Type B pancreatic cell (in vitro differentiated cells): ENCODE measurements at places on chromosomes 16 and 17.

GRCh38 chr16:19748389-19749168, 30.5 kb downstream of the IQCK start:
- DNase-seq, result no peak

GRCh38 chr17:58755577-58756245, at the start of gene PPM1E:
Gene PPM1E, plus strand, starts transcription at chr17:58755854.
- DNase-seq, result peak; percentile 89

DNA sequence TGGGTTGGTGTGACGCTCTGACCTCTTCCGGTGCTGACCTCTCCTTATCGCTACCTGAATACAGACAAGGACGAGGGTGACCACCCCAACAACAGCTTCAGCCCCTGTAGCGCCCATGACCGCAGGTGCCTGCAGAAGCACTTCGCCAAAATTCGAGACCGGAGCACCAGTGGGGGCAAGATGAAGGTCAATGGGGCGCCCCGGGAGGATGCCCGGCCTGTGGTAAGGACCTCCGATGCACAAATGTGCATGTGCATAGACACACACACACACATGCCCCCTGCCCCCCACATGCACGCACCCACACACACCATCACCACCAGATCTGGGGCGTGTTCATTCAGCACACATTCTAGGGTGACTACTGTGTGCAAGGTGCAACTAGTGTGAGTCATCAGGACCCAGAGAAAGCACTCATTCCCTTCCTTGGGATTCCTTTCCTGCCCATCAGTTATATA, 9.7 kb downstream of the IGFBP4 start:
- no peak for DNase-seq

GRCh38 chr16:1526608-1527555, 6.6 kb upstream of the TMEM204 start:
- DNase-seq, result no peak

- no peak for DNase-seq
Observed at GRCh38 chr16:56861092-56861610, 3.9 kb upstream of the SLC12A3 start.

GRCh38 chr16:87982581-87983041, 31.4 kb downstream of the BANP start:
- DNase-seq, result no peak

DNA sequence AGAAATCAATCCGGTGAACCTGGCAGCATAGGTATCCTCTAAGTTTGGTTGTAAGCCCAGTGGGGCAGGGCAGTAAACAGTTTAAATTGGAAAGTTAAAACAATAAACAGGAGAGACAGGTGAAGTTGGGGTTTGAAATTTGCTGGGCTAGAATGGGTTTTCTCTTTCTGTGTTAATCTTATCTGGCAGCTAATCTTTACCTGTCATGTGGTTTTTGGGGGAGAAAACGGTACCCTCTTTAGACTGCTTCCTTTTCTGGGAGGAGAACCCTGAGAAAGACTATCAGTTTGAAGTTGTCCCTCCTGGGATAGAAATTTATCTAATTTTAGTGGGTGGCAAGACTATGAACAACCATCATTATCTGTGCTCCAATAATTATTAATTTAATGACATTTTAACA, 24.0 kb downstream of the CDH13 start:
- no peak for DNase-seq

- no peak for DNase-seq
Observed at GRCh38 chr16:77974883-77975282, 47.5 kb upstream of the CLEC3A start.

DNA sequence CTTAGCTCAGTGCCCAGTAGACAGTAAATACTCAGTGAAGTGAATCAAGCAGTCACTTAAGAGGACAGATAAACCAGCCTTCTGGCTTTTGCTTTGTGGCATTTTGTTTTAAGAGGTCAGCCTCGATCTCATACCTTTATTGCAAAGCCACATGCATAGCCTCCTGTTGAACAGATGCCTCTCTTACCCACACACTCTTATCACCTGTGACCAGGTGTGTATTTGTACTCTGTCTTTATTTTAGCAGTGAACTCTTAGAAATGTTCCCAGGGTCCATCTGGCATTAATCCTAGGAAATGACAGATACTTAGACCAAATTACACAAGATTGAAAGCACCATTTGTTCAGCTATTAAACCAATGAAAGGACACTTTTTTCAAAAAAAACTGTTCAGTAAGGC, 1426.5 kb downstream of the CDH11 start:
- no peak for DNase-seq

DNA sequence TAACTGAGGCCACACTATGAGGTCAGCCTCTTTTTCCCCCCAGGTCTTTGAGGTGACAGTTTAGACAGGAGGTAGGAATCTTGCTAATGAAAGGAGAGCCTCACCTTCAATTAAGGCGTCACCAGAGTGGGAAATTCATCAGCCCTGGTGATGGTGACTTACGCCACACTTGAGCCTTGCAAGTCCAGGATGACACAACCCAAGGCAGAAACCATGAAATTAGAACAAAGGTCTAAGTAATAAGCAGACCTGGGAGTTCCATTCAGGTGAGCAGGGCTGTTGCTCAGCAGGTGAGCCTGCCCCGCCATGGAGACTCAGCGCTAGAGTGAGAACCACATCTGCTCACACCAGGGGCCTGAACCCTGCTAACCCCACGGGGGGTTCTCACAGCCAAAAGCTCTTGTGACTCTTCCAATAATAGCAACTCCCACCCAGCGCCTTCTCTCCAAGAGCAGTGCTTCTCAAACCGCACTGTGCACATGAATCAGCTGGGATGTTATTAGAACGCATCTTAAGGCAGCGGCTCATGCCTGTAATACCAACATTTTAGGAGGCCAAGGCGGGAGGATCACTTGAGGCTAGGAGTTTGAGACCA, 28.7 kb upstream of the KIFC3 start:
- no peak for DNase-seq

GRCh38 chr16:69049146-69049545, 56.3 kb upstream of the HAS3 start:
- DNase-seq, result no peak

GRCh38 chr17:77930780-77931768, 27.4 kb upstream of the TNRC6C start:
- DNase-seq, result no peak

DNA sequence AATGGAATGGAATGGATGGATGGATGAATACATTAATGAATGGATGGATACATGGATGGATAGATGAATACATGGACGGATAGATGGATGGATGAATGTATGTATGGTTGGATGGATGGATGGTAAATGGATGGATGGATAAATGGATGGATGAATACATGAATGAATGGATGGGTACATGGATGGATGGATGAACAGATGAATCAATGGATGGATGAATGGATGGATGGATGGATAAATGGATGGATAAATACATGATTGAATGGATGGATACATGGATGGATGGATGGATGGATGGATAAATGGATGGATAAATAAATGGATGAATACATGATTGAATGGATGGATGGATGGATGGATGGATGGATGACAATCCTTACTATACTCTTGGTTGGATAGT, 26.0 kb downstream of the TMC5 start:
- DNase-seq, result no peak

DNA sequence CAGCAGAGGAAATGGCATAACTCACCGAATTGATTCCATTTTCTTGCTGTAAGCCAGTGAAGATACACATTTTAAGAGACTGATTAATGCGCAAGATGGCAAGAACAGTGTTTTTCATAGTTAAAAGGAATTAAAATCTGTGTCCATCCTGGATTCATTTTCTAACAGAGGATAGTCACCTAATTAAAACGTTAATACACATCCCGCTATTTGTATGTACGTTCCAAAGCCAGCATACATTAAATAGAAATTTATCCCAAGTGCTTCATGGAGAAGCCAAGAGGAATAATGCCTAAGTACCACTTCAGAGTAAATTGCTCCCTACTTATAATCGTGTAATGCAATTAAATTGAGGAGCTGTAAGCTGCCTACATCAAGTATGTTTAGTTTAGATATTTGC, 49.9 kb downstream of the RBFOX1 start:
- DNase-seq, result no peak

GRCh38 chr17:31693433-31694220, 165.4 kb downstream of the COPRS start:
- peak; percentile 31 for DNase-seq

DNA sequence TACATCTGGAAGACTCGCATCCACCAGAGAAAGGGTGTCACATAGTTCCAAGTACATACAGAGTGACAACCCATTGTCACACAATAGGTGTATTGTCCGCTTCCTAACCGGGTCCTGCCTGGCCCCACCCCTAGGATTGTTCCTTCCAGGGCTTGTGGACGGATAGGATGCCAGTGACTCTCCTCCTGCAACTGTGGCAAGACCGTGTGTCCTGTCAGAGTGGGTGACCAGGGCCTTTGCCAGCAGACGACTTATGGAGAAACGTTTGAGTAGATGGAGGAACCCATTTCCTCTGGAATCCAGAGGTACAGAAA, 258.4 kb downstream of the CPPED1 start:
- no peak for DNase-seq

GRCh38 chr16:11637320-11637719, 30.9 kb upstream of the SNN start:
- no peak for DNase-seq

- DNase-seq, result peak; percentile 78
Observed at GRCh38 chr17:82648742-82649331, 593 bp upstream of the WDR45B start.

- DNase-seq, result no peak
Observed at GRCh38 chr17:66574123-66574522, 260.8 kb upstream of the CACNG5 start.

DNA sequence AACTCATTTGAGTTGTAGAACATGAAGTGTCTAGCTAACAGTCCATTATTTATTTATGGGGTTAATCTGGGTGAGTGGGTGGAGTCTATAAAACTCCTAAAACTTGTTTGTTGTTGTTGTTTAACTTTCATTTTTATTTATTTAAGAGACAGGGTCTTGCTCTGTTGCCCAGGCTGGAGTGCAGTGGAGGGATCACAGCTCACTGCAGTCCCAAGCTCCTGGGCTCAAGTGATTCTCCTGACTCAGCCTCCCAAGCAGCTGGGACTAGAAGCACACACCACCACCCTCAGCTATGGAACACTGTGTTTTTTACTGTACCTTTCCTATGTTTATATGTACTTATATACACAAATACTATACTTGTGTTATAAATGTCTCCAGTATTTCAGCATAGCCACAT, 77.8 kb upstream of the CLEC18B start:
- DNase-seq, result no peak

DNA sequence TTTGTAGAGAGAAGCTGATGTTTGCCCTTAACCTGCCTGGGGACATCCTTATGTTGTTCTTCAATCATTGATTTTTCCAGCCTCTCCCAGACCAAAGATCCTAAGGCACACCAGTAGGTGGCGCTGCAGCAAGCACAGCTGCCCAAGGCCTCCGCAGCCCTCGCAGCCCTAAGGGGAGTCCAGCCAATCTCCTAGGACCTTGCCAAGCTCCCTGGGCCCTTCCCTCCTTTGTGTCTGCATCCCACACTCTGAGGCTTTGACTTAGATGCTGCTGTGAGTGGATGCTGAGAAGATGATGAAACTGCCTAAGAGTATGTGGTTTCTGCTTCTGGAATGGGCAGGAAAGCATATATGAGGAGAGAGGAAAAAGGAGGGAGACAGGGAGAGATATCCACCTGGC, 47.1 kb downstream of the SPACA3 start:
- DNase-seq, result no peak

- DNase-seq, result no peak
Observed at GRCh38 chr17:8366231-8366630, 10.3 kb downstream of the KRABD2 start.

- DNase-seq, result no peak
Observed at GRCh38 chr16:66346221-66346620, 20.3 kb upstream of the CDH5 start.

DNA sequence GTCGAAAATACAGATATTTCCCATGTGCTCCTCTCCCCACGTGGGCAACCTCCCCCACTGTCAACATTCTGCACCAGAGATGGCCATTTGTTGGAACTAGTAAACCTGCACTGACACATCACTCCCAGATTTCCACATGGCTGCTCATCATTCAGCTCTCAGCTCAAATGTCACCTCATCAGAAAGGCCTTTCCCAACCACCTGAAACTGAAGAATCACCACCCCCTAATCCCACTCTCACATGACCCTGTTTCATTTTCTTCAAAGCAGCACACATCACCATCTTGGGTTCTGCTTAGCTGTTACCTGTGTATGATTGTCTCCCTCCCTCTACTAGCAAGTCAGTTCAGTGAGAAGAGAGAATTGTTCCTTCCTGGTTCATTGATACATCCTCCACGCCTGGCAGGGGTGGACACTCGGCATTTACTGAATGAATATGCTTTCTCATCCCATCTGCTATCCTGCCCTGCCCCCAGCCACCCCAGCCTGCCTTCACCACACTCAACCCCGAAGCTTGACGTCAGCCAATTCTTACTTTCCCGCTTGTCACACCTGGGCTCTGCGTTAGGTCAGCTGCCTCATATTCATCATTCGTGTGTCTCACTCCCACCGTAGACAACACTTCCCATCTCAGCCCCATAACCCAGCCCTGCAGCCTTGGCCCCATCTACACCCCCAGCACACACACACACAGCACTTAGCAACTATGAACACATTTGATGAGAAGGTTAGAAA, 1.5 kb downstream of the C17orf114 start:
- DNase-seq, result no peak

DNA sequence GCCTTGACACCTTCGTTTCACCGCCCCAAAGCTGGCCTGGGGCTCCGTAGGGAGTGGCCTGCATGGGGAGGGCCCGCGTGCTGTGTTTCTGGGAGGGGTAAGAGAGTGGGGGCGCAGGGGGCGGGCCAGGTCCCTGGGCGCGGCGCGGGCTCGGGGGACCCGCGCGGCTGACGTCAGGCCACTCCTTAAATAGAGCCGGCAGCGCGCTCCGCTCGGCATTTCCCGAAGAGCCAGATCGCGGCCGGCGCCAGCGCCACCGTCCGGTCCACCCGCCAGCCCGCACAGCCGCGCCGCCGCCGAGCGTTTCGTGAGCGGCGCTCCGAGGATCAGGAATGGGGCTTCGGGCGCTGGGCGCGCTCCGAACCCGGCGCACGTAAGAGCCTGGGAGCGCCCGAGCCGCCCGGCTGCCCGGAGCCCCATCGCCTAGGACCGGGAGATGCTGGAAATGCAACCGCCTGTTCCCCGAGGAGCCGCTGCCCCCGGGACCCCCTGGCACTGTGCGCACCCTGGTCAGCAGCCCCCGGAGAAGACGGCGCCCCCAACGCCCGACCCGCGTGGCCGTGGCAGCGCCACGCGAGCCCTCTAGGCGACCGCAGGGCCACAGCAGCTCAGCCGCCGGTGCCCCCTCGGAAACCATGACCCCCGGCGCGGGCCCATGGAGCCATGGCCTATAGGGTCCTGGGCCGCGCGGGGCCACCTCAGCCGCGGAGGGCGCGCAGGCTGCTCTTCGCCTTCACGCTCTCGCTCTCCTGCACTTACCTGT, at the start of gene HS3ST2:
Gene HS3ST2, plus strand, starts transcription at position 215 of the 763 bp plus-strand sequence. Its CDS starts 449 bp downstream, at position 664.
- peak; percentile 73 for DNase-seq
